ENCODE measurements at places on chromosomes 5 and 9. TPM values are rescaled to one million over a fixed set of nuclear protein-coding genes. Genes with fewer than 3 reads are reported as not detected.

DNA sequence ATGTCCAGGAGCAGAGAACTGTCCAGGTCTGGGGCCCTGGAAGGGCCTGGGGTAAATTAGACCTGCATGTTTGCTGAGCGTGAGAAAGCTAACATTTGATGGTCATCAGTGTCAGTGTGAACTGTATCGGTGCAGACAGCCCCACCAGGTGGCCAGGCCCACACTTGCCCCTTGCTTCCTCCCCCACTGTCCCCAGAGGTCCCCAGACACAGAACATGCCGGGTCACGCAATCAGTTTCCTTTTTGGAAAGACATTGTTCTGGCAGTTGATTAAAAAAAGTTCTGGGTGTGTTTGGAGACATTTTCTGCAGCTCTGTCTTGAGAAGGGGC lies 1.5 kb downstream of the NKD2 start:
- H3K36me3 ChIP-seq, result no peaks in the 10 kb centered on the region
- H3K4me1 ChIP-seq, result peaks cover 15% of the 10 kb centered on the region
- no peak overlapping the region for H3K27ac ChIP-seq
- peak overlapping the region; percentile 58 for H3K4me3 ChIP-seq
- H3K27me3 ChIP-seq, result no peaks in the 10 kb centered on the region

GRCh38 chr5:17455942-17456341 lies 42.1 kb upstream of the TAF11L2 start:
- no peaks in the 10 kb centered on the region for H3K27me3 ChIP-seq
- H3K4me3 ChIP-seq, result no peak overlapping the region
- H3K36me3 ChIP-seq, result no peaks in the 10 kb centered on the region

ROR2 gene
- 12.3 TPM for total RNA-seq

- DNase-seq, result no peak
- H3K27me3 ChIP-seq, result peaks cover 86% of the 10 kb centered on the region
- peak overlapping the region; percentile 54 for H3K4me3 ChIP-seq
- no peaks in the 10 kb centered on the region for H3K4me1 ChIP-seq
Observed at GRCh38 chr5:60842871-60843385, 1.1 kb downstream of the ELOVL7 start.

DNA sequence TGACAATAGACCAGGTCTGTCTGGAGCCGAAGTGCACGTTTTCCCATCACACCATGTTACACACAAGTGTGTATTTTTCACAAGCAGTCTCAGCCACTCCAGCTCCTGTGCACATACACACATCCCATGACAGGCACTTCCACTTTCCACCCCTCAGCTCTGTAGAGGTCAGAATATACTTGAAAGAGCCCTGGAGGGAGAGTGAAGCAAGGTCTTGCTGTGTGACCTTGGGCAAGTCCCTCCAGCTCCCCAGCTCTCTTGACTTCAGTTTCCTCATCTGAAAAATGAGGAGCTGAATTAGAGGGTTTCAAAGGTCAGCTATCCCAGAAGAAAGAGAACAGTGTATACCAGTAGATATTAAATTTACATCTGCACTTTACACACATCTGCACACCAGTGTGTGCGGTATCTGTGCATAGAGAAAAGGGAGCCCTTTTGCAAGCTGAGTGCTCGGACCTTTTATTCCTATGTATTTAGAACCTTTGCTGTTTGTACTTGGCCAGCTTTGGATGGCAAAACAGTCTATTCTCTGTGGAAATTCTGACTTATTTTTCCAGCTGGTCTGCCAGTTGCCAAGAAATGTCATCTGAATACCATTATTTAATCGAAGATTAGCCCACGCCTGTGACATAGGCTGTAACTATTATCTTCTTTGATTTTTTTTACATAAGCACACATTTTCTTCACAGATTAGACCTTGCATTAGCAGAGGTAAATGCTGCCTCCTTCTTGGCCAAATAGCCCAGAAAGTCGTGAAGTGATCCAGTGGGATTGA lies 528.0 kb downstream of the BNC2 start:
- no peak overlapping the region for H3K4me3 ChIP-seq
- no peaks in the 10 kb centered on the region for H3K36me3 ChIP-seq
- H3K4me1 ChIP-seq, result no peaks in the 10 kb centered on the region
- no peak for DNase-seq
- H3K27ac ChIP-seq, result no peak overlapping the region

DNA sequence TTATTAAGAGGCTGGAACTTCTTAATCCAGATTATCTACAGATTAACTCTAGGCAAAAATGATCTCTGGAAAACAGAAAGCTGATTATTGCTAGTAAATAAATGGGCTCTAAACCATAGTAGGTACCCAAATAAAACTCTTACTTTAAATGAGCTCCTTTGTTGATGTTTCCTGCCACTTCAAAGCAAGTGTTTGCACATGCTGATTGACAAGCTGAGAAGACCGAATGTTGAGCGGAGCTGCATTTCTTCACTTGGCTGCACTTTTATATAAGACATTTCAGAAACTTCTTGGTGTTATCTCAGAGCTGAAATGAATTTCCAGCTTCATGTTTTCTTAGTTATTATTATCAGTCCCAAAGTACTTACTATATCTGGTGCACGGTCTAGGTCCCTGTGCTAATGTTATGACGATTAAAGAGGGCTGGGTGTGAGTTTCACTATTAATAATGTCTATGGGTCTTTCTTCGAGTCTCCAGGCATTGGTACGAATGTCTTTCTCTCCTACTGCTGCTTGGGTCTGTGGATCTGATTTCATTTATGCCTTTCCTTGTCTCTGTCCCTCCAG lies 58.6 kb upstream of the CTXN3 start:
- H3K4me3 ChIP-seq, result no peak overlapping the region
- H3K4me1 ChIP-seq, result no peaks in the 10 kb centered on the region
- H3K27me3 ChIP-seq, result peaks cover 25% of the 10 kb centered on the region

FCHSD1 gene
- 3.9 TPM for total RNA-seq

ATP10B gene
- not detected for total RNA-seq

GRCh38 chr9:116837018-116837989 lies 150.2 kb downstream of the TRIM32 start:
- H3K36me3 ChIP-seq, result no peaks in the 10 kb centered on the region
- no peak overlapping the region for H3K4me3 ChIP-seq
- peaks cover 29% of the 10 kb centered on the region for H3K27me3 ChIP-seq
- DNase-seq, result no peak

OLFML2A gene
- total RNA-seq, result 2.9 TPM

GFPT2 gene
- 1.2 TPM for total RNA-seq

DNA sequence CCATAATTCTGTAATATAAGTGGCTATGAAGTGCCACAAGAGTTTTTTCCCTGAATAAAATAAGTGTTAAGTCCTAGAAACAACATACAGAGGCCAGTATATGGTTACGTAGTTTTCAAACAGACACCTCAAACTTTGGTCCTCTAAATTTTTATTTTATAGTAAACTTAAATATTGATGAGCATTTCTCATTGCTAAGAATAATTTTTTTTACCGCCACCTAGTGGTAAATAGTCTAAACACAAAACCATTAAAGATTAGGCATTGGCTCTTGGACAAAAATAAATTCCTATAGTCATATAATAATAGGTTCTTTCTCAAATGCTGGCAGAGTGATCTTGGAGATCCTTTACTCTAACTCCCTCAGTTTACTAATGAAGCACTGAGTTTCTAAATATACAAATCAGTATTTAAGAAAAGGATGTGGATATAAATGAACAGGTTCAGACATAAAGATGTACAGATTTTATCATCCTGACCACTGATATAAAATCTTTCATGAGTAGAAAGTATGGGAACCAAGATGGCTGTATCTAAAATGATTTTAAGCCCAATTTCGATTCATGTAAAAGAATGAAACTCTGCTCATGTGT lies 136.2 kb downstream of the FANCC start:
- H3K27ac ChIP-seq, result no peak overlapping the region
- H3K36me3 ChIP-seq, result no peaks in the 10 kb centered on the region
- no peaks in the 10 kb centered on the region for H3K27me3 ChIP-seq

DNA sequence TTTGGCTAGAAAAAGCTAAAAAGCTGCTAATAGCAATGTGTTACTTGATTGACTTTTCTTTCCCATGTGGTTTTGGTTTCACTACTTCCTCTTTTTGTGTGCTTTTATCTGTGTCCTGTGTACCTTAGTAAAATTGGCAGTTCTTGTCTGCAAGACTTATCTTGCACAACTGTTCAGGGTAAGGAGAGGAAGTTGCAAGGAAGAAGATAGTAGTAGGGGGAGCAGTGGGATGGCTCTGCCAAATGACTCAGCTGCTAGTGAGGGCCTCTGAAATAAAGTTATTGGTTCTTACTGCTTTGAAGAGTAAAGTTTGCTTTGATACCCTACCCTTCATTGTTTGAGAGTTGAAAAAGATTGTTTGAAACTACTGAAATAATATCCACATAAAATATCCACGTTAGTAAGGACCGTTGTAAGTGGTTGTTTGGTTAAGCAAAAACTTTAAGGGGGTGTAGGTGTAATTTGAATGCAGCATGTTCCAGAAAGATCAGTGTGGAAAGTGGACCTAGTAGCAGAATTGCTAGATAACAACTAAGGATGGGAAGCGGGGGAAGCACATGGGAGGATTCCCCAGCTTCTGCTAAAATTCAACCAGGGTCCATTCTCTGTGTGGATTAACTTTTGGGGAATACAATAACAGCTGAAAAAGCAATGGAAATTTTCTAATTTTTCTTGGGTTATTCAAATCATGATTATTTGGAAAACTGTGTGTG lies 123.5 kb downstream of the SCAMP1 start:
- H3K4me1 ChIP-seq, result no peaks in the 10 kb centered on the region
- no peak overlapping the region for H3K4me3 ChIP-seq
- no peak overlapping the region for H3K27ac ChIP-seq
- no peaks in the 10 kb centered on the region for H3K36me3 ChIP-seq

DNA sequence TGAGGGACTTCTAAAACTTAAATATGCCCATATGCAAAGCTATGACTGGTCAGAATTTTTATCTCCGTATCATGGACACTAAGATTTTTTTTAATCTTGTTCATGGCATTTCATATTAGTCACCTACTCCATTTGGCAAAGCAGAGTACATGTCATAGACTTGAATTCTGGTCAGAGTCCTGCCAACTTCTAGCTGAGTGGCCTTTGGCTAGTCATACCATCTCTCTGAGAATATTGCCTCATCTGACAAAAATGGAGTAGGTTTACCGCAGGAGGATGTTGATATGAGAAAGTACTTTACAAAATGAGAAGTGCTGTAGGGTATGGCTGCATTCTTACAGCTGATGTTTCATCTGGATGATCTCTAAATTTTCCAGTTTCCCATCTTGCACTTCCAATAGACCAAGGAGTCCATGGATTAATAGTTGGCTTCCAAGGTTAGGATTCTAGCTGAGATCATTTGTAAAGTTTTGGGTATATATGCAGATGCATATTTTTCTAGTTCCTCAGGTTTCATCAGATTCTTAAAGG lies 150.8 kb upstream of the NR3C1 start:
- no peaks in the 10 kb centered on the region for H3K27me3 ChIP-seq
- no peak for DNase-seq
- H3K4me1 ChIP-seq, result peaks cover 4% of the 10 kb centered on the region

PRDM9 gene
- not detected for total RNA-seq

- H3K4me3 ChIP-seq, result no peak overlapping the region
- H3K36me3 ChIP-seq, result no peaks in the 10 kb centered on the region
- no peak overlapping the region for H3K27ac ChIP-seq
- no peaks in the 10 kb centered on the region for H3K4me1 ChIP-seq
Observed at GRCh38 chr9:21552244-21553170, 70.4 kb upstream of the IFNE start.

GRCh38 chr5:163596608-163597315 lies 91.3 kb downstream of the MAT2B start:
- no peaks in the 10 kb centered on the region for H3K36me3 ChIP-seq
- no peaks in the 10 kb centered on the region for H3K4me1 ChIP-seq
- H3K27ac ChIP-seq, result no peak overlapping the region
- H3K4me3 ChIP-seq, result no peak overlapping the region
- no peak for DNase-seq
- H3K27me3 ChIP-seq, result peaks cover 76% of the 10 kb centered on the region

DNA sequence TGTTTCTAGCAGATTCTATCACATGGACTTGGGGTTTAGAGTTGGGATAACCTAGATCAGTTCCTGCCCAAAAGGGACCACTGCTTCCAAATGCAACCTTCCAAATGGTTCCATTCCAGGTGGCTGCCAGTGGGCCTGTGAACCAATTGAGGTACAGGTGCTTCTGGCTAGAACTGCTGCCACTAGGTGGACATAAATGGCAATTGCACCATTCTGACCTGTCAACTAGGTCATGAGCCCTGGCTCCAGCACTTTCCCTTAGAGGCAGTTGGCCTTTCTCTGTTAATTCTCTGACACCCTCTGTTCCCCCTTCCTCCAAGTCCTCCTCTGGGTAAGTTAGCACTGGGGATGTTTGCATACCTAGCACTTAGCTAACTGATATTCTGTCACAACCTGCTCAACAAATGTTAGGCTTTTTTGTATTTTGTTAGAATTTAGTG lies 16.6 kb upstream of the HEMGN start:
- H3K27ac ChIP-seq, result no peak overlapping the region
- DNase-seq, result no peak
- no peak overlapping the region for H3K4me3 ChIP-seq
